ENCODE measurements at places on chromosomes 6 and 20. TPM values are rescaled to one million over a fixed set of nuclear protein-coding genes. Genes with fewer than 3 reads are reported as not detected.

DNA sequence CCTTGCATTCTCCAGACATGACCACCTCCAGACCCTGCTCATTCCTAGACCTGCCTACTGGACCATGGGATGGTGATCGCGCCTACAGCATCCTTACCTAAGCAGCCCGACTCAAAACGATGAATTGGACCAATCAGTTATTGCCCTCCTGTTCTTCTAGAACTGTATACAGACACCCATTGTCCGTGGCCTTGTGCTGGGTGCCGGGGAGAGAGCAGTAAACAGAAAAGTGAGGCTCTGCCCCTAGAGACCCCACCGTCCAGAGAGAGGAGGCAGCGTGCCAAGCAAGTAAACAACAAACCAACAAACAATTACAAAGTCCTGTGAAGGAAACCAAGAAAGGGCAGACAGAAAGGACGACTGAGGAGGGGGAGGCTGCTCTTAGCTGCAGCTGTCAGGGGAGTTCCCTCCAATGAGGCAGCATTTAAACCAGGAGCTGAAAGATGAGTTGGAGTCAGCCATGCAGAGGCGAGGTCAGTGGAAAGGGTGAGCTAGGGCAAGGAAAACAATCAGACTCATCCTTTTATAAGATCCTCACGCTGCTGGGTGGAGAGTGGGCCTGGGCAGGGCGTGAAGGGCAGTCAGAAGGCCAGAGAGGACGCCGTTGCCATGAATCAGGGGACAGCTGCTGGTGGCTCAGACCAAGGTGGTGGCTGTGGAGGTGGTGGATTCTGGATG is 37.6 kb upstream of the BLCAP start:
- no peak for DNase-seq
- no peaks in the 10 kb centered on the region for H3K36me3 ChIP-seq
- no peaks in the 10 kb centered on the region for H3K4me1 ChIP-seq
- no peaks in the 10 kb centered on the region for H3K27me3 ChIP-seq
- no peak overlapping the region for H3K27ac ChIP-seq

GRCh38 chr20:14062786-14063185 is 67.5 kb downstream of the MACROD2 start:
- no peak overlapping the region for H3K4me3 ChIP-seq
- H3K27ac ChIP-seq = no peak overlapping the region
- H3K36me3 ChIP-seq = no peaks in the 10 kb centered on the region
- H3K27me3 ChIP-seq = no peaks in the 10 kb centered on the region

GRCh38 chr6:162679681-162680080 is 47.9 kb downstream of the PRKN start:
- no peaks in the 10 kb centered on the region for H3K4me1 ChIP-seq
- DNase-seq = no peak
- H3K27me3 ChIP-seq = no peaks in the 10 kb centered on the region
- no peak overlapping the region for H3K27ac ChIP-seq

- no peaks in the 10 kb centered on the region for H3K36me3 ChIP-seq
- no peaks in the 10 kb centered on the region for H3K27me3 ChIP-seq
- no peak overlapping the region for H3K4me3 ChIP-seq
- no peak for DNase-seq
Measured at GRCh38 chr6:156563714-156564113, 213.5 kb upstream of the ARID1B start.

GRCh38 chr20:33647603-33648395 is 14.3 kb upstream of the C20orf144 start:
- no peak for DNase-seq
- H3K27ac ChIP-seq = no peak overlapping the region
- peak overlapping the region; percentile 18 for H3K4me3 ChIP-seq
- H3K27me3 ChIP-seq = no peaks in the 10 kb centered on the region
- peaks cover 5% of the 10 kb centered on the region for H3K36me3 ChIP-seq

GRCh38 chr20:32629813-32630212 is 43.9 kb downstream of the C20orf203 start:
- no peaks in the 10 kb centered on the region for H3K36me3 ChIP-seq
- H3K4me1 ChIP-seq = peaks cover 14% of the 10 kb centered on the region
- H3K27me3 ChIP-seq = no peaks in the 10 kb centered on the region
- no peak overlapping the region for H3K4me3 ChIP-seq
- no peak for DNase-seq

DNA sequence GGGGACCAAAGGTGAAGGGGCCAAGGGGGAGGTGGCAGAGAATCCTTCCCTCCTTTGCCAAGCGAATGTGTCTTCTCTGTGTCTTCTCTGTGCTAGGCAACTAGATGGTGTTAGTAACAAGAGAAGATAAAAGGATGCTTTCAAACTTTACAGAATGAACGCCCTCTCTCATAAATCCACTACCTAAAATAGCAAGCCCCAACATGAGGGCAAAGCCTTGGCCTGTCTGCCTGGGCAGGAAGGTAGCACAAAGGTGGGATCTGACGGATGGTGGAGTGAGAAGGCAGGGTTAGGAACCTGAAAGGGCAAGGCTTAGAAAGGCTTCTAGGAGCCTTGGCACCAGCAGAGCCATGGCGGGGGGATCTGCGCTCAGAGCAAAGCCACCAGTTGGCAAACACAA is 13.6 kb upstream of the TGM3 start:
- no peaks in the 10 kb centered on the region for H3K4me1 ChIP-seq
- no peak overlapping the region for H3K27ac ChIP-seq
- no peaks in the 10 kb centered on the region for H3K27me3 ChIP-seq

GRCh38 chr20:31913431-31914157 is 38.3 kb downstream of the PDRG1 start:
- no peak overlapping the region for H3K4me3 ChIP-seq
- no peak for DNase-seq
- H3K4me1 ChIP-seq = no peaks in the 10 kb centered on the region
- no peaks in the 10 kb centered on the region for H3K27me3 ChIP-seq
- no peaks in the 10 kb centered on the region for H3K36me3 ChIP-seq

DNA sequence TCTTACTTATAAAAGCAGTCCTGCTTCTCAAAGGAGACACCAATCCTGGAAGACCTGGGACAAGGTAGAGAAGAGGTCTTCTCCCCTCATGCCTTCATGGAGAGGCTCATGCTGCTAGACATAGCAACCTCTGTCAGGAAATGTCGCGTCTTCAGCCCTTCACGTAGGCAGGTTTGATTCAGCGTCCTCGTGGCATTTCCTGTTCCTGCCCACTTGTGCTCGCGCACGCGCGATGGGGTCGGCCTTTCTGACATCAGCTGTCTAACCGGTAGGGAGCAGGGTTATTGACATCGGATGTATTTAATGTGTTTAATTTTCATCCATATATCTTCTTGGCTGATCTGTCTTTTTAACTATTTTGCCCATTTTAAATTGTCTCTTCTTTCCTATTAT is 292.4 kb downstream of the THBS2 start:
- no peaks in the 10 kb centered on the region for H3K27me3 ChIP-seq
- no peaks in the 10 kb centered on the region for H3K4me1 ChIP-seq
- no peak overlapping the region for H3K4me3 ChIP-seq
- no peak overlapping the region for H3K27ac ChIP-seq

DNA sequence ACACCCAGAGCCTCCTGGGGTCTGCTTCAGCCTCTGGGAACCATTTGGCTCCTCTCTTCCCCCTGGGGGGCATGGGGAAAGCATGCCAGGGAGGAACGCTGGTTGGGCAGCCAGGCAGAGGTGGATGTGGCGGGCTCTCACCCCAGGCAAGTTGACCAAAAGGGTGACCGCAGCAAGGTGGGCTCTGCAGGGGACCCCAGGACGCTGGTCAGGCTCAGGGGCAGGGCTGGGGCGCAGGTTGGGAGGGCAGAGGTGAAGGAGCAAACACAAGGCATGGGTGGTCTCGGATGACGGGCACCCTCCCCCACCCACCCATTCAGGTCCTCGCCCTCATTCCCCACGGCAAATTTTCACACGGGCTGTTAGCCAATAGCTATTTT is 30.2 kb upstream of the MRGBP start:
- no peak overlapping the region for H3K4me3 ChIP-seq
- H3K27ac ChIP-seq = no peak overlapping the region
- H3K36me3 ChIP-seq = no peaks in the 10 kb centered on the region
- H3K27me3 ChIP-seq = peaks cover 72% of the 10 kb centered on the region
- DNase-seq = no peak
- H3K4me1 ChIP-seq = peaks cover 11% of the 10 kb centered on the region

- H3K4me3 ChIP-seq = no peak overlapping the region
- H3K27ac ChIP-seq = no peak overlapping the region
- DNase-seq = no peak
- no peaks in the 10 kb centered on the region for H3K27me3 ChIP-seq
- no peaks in the 10 kb centered on the region for H3K36me3 ChIP-seq
Measured at GRCh38 chr6:125816828-125817280, 26.1 kb downstream of the NCOA7 start.

GRCh38 chr6:4774715-4775493 is 1.3 kb upstream of the CDYL start:
- peak overlapping the region; percentile 63 for H3K27ac ChIP-seq
- H3K4me1 ChIP-seq = peaks cover 8% of the 10 kb centered on the region
- no peaks in the 10 kb centered on the region for H3K36me3 ChIP-seq
- no peaks in the 10 kb centered on the region for H3K27me3 ChIP-seq
- H3K4me3 ChIP-seq = peak overlapping the region; percentile 83

DNA sequence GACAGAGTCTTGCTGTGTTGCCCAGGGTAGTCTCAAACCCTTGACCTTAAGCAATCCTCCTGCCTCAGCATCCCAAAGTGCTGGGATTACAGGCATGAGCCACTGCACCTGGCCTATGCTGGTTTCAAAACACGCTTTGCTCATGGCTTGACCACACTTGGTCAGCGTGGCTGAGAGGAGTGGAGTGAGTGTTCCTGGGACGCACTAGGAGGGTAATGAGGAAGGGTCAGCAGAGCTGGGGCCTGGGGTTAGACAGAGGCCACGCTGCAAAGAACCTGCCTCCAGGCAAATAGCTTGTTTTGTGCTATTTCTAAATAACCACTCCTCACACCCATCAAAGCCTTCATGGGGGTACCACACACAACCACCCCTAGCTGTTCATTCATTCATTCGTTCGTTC is 77.9 kb upstream of the TOX2 start:
- no peaks in the 10 kb centered on the region for H3K27me3 ChIP-seq
- H3K4me1 ChIP-seq = no peaks in the 10 kb centered on the region

DNA sequence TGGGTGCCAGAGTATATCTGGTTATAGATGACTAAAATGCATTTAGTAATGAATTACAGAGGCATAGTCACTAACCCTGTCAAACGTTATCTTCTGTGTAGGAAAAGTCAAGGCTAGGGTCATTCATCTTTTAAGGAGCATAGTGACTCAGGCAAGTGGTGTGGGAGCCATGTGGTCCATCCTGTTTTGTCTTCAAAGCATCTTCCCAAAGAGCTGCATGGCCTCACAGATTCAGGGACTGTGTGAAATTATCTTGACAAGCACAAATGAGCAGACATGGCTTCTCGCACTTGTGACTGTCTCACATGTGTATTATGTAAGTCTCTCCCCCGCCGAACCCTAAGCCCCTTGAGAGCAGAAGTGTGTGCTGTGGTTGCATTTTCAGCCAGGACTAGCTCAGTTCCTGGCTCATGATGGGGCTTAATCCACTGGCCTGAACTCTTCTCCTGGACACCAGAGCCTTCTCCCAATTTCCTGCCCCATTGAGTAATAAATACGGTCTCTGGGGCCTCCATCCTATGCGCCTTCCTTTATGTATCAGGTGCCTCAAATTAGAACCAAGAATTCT is 769.1 kb downstream of the QKI start:
- H3K27ac ChIP-seq = no peak overlapping the region
- H3K27me3 ChIP-seq = no peaks in the 10 kb centered on the region
- no peak for DNase-seq
- H3K4me3 ChIP-seq = no peak overlapping the region

DNA sequence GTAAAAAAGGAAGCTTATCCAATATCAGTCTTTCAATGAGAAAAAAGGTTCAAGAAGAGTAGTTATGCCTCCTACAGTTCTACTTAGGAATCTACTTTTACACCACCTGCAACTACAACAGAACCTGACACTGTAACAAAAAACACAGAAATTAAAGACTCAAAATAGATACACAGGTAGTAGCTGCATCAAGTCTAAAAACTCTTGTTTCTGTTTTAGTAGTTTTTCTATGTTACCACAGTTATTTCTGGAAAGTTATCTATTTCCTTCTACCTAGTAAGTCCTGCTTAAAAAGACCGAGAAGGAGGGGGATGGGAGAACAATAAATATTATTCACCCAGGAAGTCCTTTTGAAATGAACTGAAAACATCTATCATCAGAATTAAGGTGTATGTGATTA is 52.5 kb downstream of the ATG5 start:
- no peaks in the 10 kb centered on the region for H3K4me1 ChIP-seq
- no peaks in the 10 kb centered on the region for H3K27me3 ChIP-seq
- no peak overlapping the region for H3K27ac ChIP-seq
- no peak for DNase-seq
- H3K4me3 ChIP-seq = no peak overlapping the region

The EBF4 gene
- 15.6 TPM for total RNA-seq

The THEMIS gene
- 0.22 TPM for total RNA-seq

The PHACTR3 gene
- 15.9 TPM for total RNA-seq

The MMP24 gene
- total RNA-seq = 0.21 TPM

The UBE2C gene
- 6.9 TPM for total RNA-seq

The CITED2 gene
- total RNA-seq = 297 TPM

The C20orf202 gene
- total RNA-seq = 0.59 TPM

The TCF21 gene
- total RNA-seq = not detected
